ENCODE measurements at places on chromosomes 7 and 10.

GRCh38 chr7:136874393-136875032, 6.1 kb downstream of the CHRM2 start:
- DNase-seq: peak; percentile 41

DNA sequence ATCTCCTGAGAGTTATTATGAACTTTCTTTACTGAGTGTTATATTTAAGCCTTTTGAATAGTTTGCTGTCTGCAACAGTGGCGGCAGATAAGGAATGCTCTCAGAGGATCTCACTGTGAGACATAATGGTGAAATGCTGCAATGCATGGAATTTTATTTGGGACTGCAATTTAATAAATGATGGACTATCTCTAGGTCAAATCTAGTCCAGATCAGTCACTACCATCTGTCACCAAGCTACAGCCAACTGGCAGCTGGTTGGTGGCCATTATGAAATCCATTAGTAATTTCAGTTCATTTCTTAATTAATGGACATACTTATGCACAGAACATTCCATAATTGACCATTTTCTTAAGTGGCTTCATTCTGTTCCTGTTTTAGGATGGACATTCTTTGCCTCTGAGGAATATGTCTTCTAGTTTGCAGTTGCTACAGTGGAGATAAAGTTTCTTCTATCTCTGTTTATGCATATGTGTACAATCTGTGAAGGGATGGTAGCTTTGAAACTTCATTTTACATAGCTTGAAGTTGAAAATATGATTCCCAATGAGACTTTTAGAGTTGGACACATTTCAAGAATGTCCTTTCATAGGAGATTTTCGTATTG, 586.6 kb downstream of the SUGCT start:
- no peak for DNase-seq

DNA sequence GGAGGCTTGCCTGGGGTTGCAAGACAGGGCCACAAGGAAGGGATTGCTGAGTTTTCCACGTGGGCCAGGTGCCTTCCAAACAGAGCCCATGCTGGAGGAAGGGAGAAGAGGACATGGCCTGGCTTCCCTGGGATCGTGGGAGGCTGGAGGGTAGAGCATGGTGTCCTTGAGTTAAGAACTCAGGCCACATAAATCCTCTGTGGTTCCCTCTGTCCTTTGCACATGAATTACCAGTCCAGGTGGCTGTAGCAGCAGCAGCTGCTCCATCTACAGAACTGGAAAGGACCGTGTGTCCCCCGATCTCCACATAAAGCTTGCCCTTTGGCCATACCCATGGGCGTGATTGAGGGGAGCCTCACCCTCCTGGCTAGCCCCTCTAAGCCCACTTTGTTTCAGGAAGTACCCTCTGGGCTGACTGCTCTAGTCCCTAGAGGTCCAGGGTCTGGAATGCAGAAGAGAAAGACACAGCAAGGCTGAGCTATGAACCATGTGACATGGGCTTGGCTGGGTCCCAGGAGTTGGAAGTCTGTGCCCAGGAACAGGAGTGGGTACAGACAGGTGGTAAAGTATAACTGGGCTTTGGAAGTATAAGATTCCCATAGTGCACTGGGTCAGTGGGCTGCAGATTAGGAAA, 84.9 kb downstream of the C10orf105 start:
- DNase-seq: no peak

- DNase-seq: no peak
These were observed 388.9 kb downstream of the TNS3 start for GRCh38 chr7:47192978-47193377.

- DNase-seq: no peak
These were observed 551 bp downstream of the IFIT1 start for GRCh38 chr10:89392974-89393373.

DNA sequence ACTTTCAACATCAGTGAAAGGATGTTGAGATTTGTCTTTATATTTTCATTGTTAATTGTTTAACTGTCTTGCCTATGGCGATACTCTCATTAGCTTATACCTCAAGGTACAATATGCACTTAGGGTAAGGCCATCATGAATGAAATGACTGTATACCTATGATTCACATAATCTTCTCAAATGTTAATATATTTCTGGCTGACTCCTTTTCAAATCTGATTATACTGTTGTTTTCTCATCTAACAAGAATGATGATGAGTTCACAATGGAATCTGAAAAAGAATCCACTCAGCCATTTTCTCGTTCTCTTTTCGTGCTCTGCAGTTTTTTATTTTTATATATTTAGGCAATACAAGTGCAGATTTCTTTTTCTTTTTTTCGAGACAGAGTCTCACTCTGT, 159.1 kb downstream of the ARHGAP12 start:
- no peak for DNase-seq

Measured in neuronal stem cell (in vitro differentiated cells).